Right cardiac atrium (tissue), 5 donors: ENCODE measurements at places on chromosomes 3 and 15. TPM values are rescaled to one million over a fixed set of nuclear protein-coding genes. Genes with fewer than 3 reads are reported as not detected.

The ANKUB1 gene
- not detected for polyA plus RNA-seq

The CYP19A1 gene
- 0.45 TPM for polyA plus RNA-seq

The FOXP1 gene
- 13.6 TPM for polyA plus RNA-seq

The SENP7 gene
- polyA plus RNA-seq = 6.0 TPM

The IL12A gene
- polyA plus RNA-seq = 0.29 TPM

The UQCC5 gene
- 97.3 TPM for polyA plus RNA-seq

DNA sequence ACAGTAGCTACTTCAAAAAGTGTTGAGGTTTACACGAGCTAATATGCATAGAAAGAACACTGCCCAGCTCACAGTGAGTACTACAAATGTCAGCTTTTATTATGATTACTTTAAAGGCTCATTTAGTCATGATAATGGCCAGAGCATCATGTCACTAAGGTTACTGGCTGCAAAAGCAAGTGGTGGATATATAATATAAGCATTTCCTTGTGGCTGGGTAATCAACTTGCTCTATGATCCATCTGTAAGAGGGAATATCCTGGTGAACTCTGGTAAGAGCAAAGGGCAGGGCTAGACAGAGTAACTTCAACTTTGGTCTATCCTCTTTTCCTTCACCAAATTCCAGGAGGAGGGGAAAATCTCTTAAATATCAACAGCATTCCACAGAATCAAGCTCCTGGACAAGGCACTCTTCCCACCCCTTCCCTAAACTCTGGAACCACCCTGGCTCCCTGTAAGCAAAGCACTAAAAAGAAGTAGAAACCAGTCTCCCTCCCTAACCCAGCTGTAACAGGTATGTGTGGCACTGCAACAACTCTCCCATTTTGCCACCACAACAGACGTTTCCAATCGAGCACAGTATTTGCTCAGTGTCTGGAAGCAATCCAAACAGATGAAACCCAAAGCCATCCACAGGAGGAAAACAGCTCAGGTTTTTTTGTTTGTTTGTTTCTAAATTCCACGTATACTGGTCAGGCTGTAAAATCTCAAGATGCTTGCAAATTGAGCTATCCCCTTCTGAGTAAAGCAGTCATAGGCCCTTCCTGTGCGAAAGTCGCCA, 13.4 kb downstream of the B4GALT4 start:
- DNase-seq = no peak

GRCh38 chr3:152359385-152360248, 90.9 kb downstream of the MBNL1 start:
- DNase-seq = no peak

- DNase-seq = peak; percentile 18
These were observed 650.9 kb upstream of the SEMA6D start for GRCh38 chr15:47066392-47066791.

DNA sequence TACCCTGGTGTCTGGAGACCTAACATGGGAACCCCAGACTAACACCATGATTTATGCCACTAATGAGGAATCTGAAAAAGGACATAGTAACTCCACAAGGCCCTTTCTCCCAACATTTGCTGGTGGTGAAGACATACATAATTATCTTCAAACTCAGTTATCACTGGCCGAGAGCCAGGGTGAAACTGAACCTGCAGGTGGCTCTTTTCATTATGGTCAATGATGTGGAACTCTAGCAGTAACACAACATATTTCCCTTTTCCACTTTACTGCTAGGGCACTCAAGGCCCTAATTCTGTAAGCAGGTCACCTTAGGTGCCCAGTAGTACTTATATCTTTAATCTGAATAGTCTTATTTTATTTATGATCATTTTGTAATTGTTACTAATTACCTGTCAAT, 326.4 kb upstream of the SATB1 start:
- DNase-seq = no peak

- DNase-seq = no peak
These were observed 49.3 kb upstream of the TRPM1 start for GRCh38 chr15:31150732-31151231.

DNA sequence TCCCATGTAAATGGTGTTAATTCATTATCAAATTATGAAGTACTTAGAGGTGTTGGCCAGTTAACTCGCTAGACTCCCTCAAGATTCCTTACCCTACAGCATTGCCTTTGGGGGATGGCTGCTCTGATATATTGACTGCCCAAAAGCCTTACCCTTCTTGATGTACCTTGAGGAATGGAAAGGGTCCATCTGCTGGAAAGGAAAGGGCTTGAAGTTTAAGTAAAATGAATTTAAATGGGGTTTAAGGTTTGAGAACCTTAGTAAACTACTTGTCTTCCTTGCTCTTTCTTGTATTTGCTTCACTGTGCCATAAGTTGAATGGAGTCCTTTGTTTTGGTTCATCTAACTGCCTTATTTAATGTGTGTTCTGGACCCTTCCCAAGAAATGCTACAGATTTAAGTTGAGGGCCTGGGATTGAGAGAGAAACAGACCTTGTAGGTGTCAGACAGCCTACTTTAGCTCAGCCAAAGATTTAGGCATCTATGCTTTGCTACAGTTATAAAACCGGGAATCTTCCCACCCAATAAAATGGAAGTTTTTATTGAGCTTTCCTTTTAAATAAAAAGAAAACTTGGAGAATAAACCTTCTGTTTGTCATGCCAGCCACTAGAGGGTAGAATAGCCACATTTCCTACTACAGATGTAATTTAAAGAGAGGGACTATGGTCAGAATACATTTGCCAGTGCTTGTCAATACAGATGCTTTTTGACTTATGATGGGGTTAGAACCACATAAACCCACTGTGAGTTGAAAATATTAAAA, 25.3 kb downstream of the CMSS1 start:
- no peak for DNase-seq
